Stimulated activated naive CD8-positive, alpha-beta T cell treated with anti-CD3 and anti-CD28 coated beads, Interleukin-15, Interleukin-2, amounts not matched to agents 100 U/mL and 50 U/mL, for 24 hours (primary cell): ENCODE measurements at places on chromosomes 2 and 18.

DNA sequence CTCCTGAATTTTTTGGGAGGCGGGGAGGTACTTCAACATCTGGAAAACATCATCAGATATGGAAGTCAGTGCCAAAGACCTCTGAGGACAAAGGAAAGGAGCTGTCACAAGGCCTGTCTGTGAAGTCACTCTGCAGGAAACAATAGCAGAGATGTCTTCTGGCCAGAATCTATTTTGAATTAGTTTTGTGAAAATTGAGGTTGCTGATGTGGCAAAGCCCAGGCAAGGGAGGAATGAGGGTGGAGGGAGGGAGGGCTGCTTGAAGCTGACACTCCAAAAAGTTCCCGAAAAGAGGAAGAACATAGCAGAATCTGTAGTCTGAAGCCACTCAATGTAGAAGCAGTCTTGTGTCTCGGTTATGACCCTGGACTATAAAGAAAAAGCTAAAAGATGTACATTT is 151.1 kb upstream of the LHCGR start:
- no peak for DNase-seq

- DNase-seq: no peak
Measured at GRCh38 chr18:31648966-31649429, 35.4 kb downstream of the B4GALT6 start.

- DNase-seq: no peak
Measured at GRCh38 chr18:75276818-75277609, 66.4 kb downstream of the TSHZ1 start.

DNA sequence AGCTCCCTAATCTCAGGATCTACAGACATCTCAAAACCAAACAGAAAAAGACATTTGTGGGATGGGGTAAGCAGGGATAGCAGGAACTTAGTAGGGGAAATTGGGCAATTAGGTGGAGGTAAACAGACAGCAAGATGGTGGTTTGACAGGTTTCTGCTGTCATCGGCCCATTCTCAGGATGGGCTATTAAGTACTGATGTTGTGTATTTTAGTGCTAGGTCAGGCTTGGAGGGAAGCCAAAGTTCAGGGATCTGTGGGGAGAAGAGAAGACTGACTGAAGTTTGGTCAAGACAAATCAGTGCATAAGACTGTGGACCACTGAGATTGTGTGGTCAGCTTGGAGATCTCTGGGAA is 96.8 kb upstream of the THUMPD2 start:
- no peak for DNase-seq

GRCh38 chr2:62265106-62265505 is 69.2 kb downstream of the B3GNT2 start:
- DNase-seq: no peak

- DNase-seq: no peak
Measured at GRCh38 chr2:226600802-226601201, 198.8 kb downstream of the IRS1 start.

DNA sequence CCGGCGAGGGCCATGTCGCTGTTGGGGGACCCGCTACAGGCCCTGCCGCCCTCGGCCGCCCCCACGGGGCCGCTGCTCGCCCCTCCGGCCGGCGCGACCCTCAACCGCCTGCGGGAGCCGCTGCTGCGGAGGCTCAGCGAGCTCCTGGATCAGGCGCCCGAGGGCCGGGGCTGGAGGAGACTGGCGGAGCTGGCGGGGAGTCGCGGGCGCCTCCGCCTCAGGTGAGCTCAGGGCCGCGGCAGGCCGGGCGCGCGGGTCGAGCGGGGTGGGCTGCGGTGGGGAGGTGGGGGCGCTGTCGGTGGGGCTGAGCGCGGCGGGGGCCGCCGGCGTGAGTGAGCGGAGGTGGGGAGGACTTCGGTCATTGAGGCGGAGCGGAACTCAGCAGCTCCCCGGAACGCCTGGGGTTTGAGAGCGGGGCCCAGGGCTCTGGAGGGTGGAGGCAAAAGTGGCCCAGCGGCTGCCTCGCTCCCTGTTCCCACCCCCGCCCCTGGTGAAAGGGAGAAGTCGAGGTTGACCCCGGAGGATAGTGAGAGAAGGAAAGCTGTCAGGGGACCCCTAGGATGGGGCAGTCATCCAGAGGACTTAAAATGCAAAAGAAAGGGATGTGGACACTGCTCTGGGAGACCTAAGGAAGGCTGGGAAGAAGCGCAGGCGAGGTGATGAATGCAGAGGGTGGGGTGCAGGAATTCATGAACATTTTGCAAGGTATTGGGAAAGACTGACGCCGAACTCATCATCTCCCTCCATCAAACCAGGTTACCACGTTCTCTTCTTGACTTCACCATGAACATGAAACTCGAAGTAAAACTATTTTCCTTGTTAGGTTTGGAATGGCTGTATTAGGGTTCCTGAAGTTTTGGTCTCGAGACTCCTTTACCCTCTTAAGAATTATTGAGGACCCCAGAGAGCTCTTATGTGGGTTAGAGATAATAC is 633 bp downstream of the MALT1 start:
- peak; percentile 59 for DNase-seq
